ENCODE measurements at places on chromosomes 1 and 21.

- peak; percentile 23 for DNase-seq
These were observed 170.9 kb downstream of the LRRC7 start for GRCh38 chr1:69738458-69739250.

- DNase-seq = no peak
These were observed 376.5 kb downstream of the ADGRL2 start for GRCh38 chr1:82177192-82177591.

DNA sequence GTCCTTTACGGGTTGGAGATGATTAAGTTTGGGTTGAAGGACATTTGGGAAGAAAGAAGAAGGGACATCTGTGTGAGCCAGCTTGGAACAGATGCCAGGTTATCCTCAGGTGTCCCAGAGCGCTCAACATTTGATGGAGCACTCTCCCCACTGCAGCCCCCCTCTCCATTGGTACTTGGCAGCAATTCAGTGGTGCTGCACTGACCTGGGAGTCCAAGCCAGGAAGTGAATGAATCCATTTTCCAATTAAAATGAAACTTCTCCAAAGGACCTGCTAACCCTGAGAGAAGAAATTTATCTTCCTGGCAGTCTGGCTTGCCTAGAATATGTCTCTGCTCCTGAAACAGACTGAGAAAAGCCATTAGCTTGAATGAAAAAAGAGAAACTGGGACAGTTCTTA, 67.1 kb downstream of the FGGY start:
- no peak for DNase-seq

GRCh38 chr1:22958556-22958955, 14.1 kb downstream of the LACTBL1 start:
- no peak for DNase-seq

GRCh38 chr1:24910751-24911650, 19.1 kb downstream of the RUNX3 start:
- DNase-seq = no peak

- no peak for DNase-seq
These were observed 49.6 kb downstream of the AK4 start for GRCh38 chr1:65197636-65198035.

GRCh38 chr1:244865028-244865371, 657 bp upstream of the HNRNPU start:
- DNase-seq = no peak

DNA sequence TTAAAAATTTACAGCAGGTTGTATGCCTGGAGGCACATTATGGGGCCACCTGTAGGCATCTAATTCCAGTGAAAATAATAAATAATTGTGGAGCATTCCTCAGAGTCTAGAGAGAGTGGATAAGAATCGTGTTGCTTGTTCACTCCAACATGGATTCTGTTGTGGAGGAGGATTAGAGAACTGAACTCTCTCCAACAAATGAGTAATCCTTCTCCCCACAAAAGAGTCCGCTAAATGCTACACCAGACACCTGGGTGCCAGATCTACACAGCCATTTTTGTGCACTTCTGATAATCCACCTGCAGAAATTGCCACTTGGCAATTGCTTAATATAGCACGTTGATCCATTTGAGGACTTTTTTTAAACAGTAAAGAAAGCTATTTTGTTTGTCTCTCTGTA, 113.7 kb upstream of the DPYD start:
- no peak for DNase-seq

DNA sequence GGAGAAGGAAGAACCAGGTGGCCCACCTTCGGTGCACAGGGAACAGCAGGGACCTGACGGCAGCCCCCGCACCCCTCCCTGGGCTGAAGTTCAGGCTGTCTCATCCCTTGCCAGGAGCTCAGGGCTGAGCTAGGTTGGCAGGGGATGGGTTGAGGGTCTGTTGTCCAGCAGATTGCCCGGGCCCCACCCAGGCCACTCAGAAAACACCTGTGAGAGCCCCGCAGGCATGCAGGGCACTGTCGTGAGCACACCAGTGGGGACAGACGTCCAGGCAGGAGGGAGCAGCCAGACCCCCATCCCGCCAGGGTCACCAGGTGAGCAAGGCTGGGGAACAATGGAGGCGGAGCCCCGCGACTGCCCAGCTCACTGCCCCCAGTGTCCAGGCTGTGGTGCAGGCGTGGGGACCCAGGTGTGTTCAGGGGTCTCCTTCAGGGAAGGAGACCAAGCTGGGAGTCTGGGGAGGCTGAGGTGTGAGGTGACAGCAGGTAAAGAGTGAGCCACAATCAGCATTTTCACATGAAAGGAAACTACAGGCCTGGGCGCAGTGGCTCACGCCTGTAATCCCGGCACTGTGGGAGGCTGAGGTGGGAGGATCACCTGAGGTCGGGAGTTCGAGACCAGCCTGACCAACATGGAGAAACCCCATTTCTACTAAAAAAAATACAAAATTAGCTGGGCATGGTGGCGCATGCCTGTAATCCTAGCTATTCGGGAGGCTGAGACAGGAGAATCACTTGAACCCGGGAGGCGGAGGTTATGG, 9.4 kb upstream of the SAMD11 start:
- no peak for DNase-seq

- no peak for DNase-seq
These were observed 588.7 kb downstream of the MATN1 start for GRCh38 chr1:30134466-30135217.

GRCh38 chr21:19440792-19441655, 1037.4 kb upstream of the TMPRSS15 start:
- DNase-seq = no peak

DNA sequence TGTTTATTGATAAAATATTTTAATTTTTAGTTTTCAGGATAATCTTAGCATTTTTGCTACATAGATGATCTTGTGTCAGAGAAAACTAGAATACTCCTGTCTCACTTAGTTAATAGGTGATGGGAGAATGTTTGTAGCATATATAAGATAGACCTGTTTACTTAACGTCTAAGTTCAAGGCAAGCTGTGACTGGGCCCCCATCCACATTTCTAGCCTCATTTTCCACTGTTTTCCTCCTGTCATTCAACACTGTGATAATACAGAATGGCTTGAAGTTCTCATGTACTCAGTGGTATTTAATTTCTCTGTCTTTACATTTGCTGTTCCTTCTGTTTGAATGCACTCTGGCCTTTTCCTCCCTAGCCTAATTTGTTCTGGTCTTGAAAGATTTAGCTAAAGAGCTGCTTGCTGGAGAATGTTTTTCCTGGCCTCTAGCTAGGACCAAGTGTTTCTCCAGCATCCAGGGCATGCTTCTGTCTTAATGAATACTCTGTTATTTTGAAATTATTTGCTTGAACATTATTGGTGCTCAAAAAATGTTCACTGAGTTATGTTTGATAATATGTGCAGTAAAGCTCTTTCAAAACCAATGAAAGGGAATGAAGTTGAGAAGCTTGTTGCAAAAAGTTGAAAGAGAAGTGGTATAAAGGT, 37.3 kb downstream of the USP25 start:
- DNase-seq = no peak

DNA sequence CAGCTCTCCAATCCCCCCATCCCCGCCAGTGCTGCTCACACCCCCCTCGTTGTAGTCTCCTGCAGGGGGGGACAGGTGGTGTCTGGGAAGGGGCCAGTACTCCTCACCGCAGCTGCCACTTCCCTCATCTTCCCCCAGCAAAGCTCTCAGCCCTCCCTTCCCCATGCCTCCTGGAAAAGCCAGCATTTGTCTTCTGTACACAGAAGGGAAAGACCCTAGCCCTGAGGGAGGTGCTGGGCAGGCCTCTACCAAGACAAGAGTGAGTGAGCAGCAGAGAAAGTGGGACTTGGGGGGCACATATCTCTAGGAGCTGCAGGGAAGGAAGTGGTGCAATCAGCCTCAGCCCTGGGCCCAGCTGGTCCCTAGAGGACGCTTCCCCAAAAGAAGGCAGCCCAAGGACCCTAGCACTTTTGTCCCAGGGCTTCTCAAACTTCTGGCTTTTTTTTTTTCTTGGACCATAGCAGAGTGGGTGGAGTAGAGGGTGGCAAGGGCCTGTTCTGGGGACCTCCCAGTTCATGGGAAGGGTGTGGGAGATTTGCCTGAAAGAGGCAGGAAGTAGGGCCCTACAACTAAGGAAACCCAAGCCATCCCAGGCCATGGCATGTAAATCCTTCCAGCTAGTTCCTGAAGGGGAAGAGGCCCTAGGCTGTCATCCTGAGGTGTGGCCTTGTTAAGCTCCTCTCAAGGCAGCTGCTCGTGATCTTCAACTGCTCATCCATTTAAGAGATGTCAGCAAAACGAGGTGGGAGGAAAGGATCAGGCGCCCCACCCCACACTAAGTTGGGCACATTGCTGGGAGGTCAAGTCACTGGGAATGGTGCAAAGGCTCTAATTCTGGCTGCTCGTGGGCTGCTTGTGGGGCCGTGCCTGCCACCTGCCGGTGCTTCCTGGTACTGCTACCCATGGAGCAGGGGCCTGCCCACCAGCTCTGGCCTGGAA, 12.6 kb downstream of the ZC3H12A start:
- peak; percentile 71 for DNase-seq

DNA sequence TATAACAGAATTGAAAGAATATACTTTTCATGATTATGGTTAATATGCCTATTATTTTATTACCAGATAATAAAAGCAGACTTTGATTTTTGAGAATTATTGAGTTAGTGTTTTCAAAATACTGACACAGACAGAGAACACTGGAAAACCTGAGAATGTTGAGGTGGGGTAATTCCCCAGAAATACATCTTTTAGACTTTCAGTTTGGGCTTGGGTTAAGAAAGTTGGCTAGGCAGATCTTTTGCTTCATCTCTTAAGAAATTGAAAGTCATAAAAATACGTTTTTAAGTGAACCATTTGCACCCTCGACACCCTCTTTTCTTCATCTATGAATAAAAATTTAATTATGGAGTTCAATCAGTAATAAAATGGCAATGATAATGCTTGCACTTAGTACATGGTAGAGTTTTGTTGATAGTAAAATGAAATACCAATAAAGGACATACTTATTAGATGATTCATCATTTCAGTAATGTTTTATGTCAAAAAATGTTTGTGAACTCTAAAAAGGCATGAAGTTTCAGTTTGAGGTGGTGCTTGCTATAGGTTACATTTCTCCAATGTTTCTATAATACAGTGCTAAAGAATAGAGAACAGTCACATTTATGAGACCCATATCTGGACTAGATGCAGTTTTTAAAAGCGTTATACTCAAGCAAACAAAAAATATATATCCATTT, 1.9 kb upstream of the SAMSN1 start:
- DNase-seq = no peak

DNA sequence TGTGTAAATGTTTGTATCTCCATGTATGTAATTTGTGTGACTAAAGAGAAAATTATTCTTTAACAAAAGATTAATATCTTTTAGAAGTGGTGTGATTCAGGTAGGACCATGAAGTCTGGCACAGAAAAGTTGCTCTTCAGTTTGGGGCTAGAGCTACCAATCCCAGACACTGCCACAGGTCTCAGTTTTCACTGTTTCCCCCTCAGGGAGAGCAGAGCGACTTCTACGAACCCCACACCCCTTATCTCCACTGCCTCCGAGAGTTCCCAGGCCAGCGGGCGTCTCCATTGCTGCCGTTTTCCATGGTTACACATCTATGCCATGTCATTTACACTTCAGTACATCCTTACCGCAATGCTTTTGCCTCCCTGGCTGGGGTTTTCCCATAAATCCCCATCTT, 93.0 kb upstream of the SMYD2 start:
- no peak for DNase-seq

- no peak for DNase-seq
These were observed at the start of gene FAM110D for GRCh38 chr1:26158908-26159742. FAM110D (plus strand) TSS chr1:26159079; CDS start chr1:26161292, 2,213 bp downstream.

DNA sequence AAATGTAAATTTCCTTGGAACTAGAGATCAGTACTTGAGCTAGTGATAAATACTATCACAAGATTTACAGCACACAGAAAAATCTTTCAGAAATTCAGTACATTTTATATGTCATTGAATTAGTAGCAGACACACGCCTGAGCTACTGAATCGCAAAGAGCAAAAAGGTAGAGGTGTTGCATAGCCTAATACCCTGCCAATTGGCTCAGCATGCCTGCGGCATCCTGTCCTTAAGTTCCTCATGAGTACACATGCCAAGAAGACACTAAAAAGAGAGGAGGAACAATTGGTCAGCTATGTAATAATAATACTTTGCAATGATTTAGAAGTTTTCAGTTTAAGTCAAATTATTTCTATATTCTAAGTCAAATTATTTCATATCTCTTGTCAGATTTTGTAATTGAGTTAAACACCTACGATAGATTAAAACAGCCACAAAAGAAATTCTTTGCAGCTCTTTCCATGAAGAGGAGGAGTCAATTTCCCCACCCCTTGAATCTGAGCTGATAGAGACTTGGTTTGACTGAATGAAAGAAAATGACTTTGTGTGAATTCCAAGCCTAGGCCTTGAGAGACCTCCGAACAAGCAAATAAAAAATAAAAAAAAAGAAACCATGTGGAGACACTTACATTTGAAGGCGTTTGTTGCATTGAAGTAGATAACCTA, 36.2 kb upstream of the PKN2 start:
- DNase-seq = no peak

- no peak for DNase-seq
These were observed 27.4 kb upstream of the ASPM start for GRCh38 chr1:197173571-197174507.

DNA sequence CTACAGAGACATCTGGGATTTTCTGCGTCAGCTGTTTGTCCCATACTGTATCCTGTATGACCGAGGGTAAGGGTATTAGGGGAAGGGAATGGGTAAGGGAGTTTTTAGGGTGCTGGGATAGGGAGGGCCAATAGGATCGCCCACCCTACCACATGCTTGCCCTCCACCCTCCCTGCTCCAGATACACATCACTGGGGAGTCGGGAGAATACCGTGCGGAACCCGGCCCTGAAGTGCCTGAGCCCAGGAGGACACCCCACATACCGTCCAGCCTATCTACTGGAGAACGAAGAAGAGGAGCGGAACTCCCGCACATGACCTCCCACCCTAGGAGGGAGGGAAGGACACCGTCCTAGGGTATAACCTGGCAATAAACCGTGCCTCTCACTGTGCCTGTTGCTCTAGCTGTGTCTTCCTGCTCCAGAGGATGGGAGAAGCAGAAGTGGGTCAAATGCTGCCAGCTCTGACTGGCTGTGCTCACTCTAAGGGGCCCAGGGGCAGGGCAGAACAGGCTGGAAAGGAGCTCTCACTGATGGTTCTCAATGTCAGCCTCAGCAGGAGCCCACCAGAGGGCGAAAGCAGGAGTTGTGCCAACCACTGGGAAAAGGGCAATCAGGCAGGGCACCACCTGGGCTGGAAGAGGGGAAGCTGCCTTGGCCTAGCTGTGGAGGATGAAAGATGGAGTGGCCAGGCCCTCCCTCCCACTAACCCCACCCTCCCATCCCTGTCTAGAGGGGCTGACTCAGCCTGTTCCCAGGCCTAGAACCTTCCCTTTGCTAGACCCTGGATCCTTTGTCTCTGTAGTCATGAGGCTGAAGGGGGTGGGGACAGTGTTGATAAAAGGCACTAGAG, 440 bp upstream of the LENEP start:
- peak; percentile 61 for DNase-seq

DNA sequence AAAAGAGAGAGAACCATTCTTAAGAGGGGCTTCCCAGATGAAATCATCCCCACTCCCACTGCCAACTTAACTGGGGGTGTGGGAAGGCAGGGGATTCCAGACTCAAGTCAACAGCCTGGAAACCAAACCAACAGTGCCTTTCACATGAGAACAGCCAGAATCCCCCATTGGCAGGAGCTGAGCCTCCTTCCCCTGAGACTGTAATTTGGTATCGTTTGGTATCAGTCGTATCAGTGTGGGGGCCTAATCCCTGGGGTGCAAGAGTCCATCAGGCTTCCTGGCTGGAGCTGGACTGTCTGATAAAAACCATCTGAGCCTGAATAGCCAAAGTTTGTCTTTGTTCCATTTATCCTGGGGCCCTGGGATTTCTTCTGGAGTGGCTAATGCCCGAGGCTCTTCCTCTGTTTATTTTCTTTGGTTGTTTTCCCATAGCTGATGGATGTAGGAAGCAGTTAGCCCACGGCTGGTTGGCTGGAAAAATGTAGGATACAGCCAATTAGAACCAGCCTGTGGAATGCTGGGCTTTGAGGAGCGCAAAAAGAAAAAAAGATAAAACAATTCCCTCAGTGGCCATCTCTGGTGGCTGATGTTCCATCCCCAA, 84.6 kb downstream of the LAMC2 start:
- DNase-seq = peak; percentile 97

Measured in fibroblast of skin of back (primary cell).